ENCODE measurements at places on chromosomes 12 and 14.
A peak's percentile ranks its signal among the peaks of the same experiment; 100 is the strongest.

- no peak for DNase-seq
- H3K4me1 ChIP-seq = peaks cover 3% of the 10 kb centered on the region
- no peaks in the 10 kb centered on the region for H3K36me3 ChIP-seq
Measured at GRCh38 chr14:89429199-89430181, 12.5 kb upstream of the FOXN3 start.

GRCh38 chr12:102433304-102433703 is 47.1 kb downstream of the IGF1 start:
- H3K4me3 ChIP-seq = no peak overlapping the region
- no peaks in the 10 kb centered on the region for H3K27me3 ChIP-seq
- H3K36me3 ChIP-seq = no peaks in the 10 kb centered on the region
- peaks cover 4% of the 10 kb centered on the region for H3K4me1 ChIP-seq
- no peak for DNase-seq

DNA sequence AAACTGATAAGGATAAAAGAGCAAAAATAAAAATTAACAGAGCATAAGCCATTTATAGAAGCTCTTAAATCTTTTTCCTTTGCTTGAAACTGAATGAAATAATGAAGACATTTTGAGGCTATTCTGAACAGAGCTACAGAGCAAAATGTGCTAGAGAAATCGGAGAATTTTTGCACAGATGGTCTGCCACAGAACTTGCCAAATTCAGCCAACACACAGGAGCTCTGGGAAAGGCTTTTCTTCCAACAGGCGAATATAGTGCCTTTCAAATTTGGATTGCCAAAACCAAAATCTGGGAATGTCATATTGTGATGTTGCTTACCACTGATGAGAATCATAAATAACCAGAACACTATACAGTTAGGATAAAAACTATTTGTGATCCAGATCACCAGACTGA is 406.3 kb downstream of the RPL10L start:
- H3K27ac ChIP-seq = no peak overlapping the region
- no peaks in the 10 kb centered on the region for H3K4me1 ChIP-seq
- peaks cover 6% of the 10 kb centered on the region for H3K36me3 ChIP-seq
- H3K27me3 ChIP-seq = no peaks in the 10 kb centered on the region

DNA sequence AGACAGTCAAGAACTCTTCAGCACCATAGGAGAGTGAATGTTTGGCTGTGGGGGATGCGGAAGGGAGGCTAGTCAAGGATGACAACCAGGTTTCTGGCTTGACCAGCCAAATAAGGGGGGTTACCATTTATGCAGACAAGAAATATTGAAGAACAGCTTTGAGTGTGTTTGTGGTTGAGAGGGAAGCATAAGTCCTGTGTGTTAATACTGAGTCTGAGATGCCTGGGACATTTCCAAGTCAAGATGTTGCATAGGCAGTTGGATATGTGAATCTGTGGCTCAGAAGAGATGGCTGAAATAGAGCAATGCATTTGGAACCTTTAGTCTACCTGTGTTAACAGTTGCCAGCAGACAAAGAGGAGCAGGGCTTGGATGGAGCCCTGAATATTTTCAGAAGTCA is 66.1 kb downstream of the ANO6 start:
- H3K36me3 ChIP-seq = no peaks in the 10 kb centered on the region
- DNase-seq = no peak
- H3K27ac ChIP-seq = no peak overlapping the region
- no peak overlapping the region for H3K4me3 ChIP-seq

- no peaks in the 10 kb centered on the region for H3K36me3 ChIP-seq
- H3K4me3 ChIP-seq = no peak overlapping the region
- DNase-seq = no peak
Measured at GRCh38 chr14:60102389-60102788, 10.7 kb downstream of the PCNX4 start.

DNA sequence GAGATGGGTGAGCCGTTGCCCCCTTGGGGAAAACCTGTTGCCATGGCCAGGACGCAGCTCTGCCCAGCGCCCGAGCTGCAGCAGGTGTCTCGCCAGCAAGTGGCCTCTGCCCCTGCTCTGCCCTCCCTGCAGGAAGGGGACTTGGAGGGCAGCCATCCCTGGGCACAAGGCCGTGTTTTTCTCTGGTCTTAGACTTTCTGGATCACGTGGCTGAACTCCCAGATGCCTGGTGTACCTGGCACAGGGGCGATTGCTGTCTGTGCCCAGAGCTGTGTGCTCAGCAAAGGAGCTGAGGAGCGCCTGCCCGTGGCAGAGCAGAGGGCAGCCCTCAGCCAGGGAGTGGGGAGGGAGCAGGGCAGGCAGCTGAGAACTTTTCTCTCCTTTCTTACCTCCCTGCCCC is 38.0 kb downstream of the TMEM63C start:
- no peaks in the 10 kb centered on the region for H3K36me3 ChIP-seq
- DNase-seq = no peak

- no peaks in the 10 kb centered on the region for H3K4me1 ChIP-seq
- no peak overlapping the region for H3K4me3 ChIP-seq
- no peak for DNase-seq
- no peak overlapping the region for H3K27ac ChIP-seq
Measured at GRCh38 chr14:100426314-100426713, 103.2 kb downstream of the SLC25A47 start.

DNA sequence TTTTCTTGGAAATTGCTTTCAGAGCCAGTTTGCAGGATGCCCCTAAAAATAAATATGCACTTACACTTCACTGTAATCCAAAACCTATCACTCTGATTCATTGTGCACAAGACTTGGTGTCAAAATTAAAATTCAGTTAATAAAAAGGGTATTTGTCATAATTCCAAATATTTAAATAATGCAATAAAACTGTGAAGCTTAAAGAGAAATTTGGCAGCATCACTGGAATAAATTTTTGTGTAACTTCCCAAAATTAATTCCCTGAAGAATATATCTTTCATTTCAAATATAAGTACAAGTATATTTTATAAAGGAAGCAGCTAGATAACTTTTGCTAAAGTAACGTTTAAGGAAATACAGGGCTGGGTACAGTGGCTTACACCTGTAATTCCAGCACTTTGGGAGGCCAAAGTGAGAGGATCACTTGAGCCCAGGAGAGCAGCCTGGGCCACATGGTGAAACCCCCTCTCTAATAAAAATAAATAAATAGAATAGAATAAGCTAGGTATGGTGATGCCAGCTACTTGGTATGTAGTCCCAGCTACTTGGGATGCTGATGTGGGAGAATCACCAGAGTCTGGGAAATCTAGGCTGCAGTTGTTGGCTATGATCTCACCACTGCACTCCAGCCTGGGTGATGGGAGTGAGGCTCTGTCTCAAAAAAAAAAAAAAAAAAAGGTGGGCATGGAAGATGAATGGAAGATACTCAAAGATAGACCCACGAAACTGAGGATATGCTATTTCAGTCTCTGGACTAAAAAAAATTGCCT is 233.8 kb downstream of the FBXL14 start:
- no peaks in the 10 kb centered on the region for H3K4me1 ChIP-seq
- DNase-seq = no peak

DNA sequence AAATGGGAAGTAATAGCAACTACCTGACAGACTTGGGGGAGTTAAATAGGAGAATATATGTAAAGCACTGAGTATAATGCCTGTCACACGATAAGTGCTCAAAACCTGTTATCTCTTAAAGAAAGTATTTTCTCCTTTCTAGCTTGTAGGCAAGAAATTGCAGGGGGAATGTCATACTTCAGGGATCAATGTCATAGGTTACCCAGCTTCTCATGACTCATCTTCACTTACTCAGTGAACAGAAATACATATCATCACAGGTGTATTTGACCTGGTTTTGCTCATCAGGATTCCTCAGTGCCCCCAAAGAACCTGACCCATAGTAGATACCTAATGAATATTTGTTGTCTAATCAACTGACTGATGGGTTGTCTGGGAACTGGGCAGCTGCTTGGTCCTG is 285.0 kb upstream of the ATP2B1 start:
- H3K27ac ChIP-seq = no peak overlapping the region
- no peak overlapping the region for H3K4me3 ChIP-seq
- no peaks in the 10 kb centered on the region for H3K4me1 ChIP-seq
- no peaks in the 10 kb centered on the region for H3K27me3 ChIP-seq
- no peak for DNase-seq
- no peaks in the 10 kb centered on the region for H3K36me3 ChIP-seq

DNA sequence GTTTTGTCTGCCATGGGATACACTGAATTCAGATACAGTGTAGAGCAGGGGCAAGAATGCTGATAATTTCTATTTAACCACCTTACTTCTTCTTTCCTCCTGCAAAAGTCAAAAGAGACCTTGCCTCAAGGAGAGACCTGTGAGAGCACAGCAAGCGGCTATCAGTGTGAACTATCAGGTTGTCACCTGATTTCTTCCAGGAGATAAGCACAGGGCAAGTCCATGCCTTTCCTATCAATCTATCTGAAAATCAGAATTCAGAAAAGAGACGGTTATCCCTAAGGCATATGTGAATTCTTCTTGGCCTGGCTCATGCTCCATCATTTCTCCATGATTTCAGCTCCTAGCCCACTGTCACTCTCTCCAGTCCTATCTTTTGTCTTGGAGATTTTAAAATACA is 128.9 kb upstream of the CCND2 start:
- H3K4me3 ChIP-seq = no peak overlapping the region
- no peak overlapping the region for H3K27ac ChIP-seq
- peaks cover 4% of the 10 kb centered on the region for H3K27me3 ChIP-seq
- H3K4me1 ChIP-seq = no peaks in the 10 kb centered on the region
- DNase-seq = no peak
- no peaks in the 10 kb centered on the region for H3K36me3 ChIP-seq

- H3K27me3 ChIP-seq = no peaks in the 10 kb centered on the region
- no peak overlapping the region for H3K4me3 ChIP-seq
- no peak overlapping the region for H3K27ac ChIP-seq
Measured at GRCh38 chr14:33711811-33712216, 239.1 kb downstream of the EGLN3 start.

DNA sequence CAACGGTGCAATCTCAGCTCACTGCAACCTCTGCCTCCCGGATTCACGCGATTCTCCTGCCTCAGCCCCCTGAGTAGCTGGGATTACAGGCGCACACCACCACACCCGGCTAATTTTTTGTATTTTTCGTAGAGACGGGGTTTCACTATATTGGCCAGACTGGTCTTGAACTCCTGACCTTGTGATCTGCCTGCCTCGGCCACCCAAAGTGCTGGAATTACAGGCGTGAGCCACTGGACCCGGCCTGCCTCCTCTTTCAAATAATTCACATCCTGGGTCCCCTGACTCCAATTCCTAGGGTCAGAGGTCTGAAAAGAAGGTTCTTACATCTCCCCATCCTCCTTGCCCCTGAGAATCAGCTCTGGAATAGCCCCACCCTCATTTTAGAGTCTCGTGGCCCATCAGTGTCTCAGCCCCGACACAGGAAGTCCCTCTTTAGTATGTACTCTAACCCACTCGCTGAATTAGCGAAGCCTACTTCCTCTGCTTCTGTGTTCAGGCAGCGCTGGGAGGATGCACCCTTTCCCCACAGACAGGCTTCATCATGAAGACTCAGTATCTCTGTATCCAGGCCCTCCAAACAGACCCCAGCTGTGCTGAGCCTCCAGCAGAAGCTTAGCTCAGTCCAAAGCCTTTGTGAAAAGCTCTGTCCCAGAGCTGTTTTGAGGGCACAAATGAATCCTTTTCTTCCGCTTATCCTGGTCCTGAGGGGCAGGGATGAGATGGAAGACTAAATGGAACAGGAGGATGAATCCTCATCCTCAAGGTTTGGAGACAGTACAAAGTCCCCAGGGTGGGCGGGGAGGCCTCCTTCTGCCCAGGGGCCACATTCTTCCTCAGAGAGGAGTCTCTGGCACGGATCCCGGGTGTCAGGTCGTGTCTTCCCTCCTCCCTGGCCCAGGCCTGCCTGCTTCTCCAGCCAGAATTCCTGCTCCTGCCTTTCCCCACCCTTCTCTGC is 3.5 kb downstream of the LPAR5 start:
- H3K4me1 ChIP-seq = no peaks in the 10 kb centered on the region
- H3K27ac ChIP-seq = peak overlapping the region; percentile 58
- DNase-seq = no peak
- no peaks in the 10 kb centered on the region for H3K36me3 ChIP-seq

- no peaks in the 10 kb centered on the region for H3K27me3 ChIP-seq
- H3K4me1 ChIP-seq = no peaks in the 10 kb centered on the region
- no peak overlapping the region for H3K27ac ChIP-seq
Measured at GRCh38 chr14:93984987-93985410, 8.6 kb upstream of the ASB2 start.

DNA sequence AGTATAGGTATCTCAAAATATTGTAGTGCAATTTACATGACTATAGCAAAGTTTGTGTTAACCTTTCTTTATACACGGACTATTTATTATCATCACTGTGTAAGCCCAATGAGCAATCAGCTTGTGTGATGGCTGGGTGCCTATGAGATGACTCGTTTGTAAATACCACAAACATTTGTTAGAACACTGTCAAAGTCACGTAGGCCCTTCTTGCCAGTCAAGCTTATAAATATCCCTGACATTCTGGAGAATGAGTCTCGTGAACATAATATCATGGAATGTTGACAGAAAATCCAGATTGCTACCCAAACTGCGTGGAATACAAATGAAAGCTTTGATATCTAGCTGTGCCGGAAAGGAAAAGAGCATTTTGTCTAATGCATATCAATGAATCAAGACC is 648.3 kb upstream of the MDGA2 start:
- no peaks in the 10 kb centered on the region for H3K36me3 ChIP-seq
- DNase-seq = no peak
- no peaks in the 10 kb centered on the region for H3K4me1 ChIP-seq
- no peaks in the 10 kb centered on the region for H3K27me3 ChIP-seq
- no peak overlapping the region for H3K27ac ChIP-seq

DNA sequence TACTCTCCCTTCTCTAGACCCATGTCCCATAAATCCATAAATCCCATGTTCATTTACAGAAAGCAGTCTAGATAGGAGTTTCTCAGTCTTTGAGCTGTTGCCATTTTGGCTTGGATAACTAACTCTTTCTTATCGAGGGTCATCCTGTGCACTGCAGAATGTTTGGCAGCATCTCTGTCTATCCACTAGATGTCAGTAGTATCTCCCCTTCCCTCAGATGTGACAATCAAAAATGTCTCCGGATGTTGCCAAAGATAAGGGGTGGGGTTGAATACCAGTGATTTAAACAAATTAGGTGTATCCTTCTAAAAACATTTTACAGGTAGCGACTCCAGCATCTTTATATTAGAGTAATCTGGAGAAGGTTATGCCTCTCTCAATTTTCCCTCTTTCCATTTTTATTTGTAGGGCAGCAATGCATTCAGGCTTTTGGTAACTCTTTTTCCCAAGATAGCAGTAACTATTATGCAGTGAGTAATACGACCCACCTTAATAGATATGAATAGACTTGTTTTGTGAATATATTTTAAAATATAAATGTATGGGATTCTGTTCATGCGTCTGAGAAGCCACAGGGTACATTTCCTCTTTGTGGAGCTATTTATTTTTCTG is 100.7 kb downstream of the LRRK2 start:
- H3K27ac ChIP-seq = no peak overlapping the region
- no peaks in the 10 kb centered on the region for H3K4me1 ChIP-seq
- H3K27me3 ChIP-seq = no peaks in the 10 kb centered on the region

- no peaks in the 10 kb centered on the region for H3K27me3 ChIP-seq
- DNase-seq = no peak
Measured at GRCh38 chr12:3381059-3382047, 109.7 kb upstream of the PRMT8 start.

GRCh38 chr12:117352206-117352605 is 9.2 kb downstream of the NOS1 start:
- H3K4me1 ChIP-seq = no peaks in the 10 kb centered on the region
- no peak overlapping the region for H3K4me3 ChIP-seq
- no peak overlapping the region for H3K27ac ChIP-seq
